Stomach (tissue), 19 donors: ENCODE measurements at places on chromosomes 1 and 21. TPM values are rescaled to one million over a fixed set of nuclear protein-coding genes. Genes with fewer than 3 reads are reported as not detected.

DNA sequence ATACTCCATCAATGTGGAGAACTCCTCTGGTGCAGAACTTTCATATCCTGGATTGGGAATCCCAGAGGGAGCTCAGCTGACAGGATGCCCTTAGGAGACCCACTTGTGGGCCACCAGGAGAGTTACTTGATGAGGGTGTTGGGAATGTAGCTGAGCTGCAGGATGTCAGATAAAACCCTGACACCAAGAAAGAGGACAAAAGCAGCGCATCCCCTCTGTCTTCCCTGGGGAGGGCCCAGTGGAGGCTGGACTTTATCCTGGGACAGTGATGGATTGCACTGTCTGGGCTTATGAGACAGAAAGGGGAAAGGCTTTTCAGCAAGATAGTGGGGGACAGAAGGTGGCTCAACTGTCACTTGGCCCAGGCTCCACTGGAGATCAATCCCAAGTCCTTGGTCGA lies 88.1 kb upstream of the BCAR3 start:
- no peak for DNase-seq

The TUT4 gene
- 107 TPM for total RNA-seq

The ZNF683 gene
- total RNA-seq, result 3.6 TPM

- no peak for DNase-seq
These were observed 8.3 kb upstream of the TNFRSF1B start for GRCh38 chr1:12158357-12159092.

The VTCN1 gene
- 3.2 TPM for total RNA-seq

The C1orf185 gene
- not detected for total RNA-seq

GRCh38 chr1:184836934-184837895 lies 82.6 kb upstream of the EDEM3 start:
- peak; percentile 71 for DNase-seq

GRCh38 chr21:39196310-39196709 lies 13.1 kb upstream of the PSMG1 start:
- no peak for DNase-seq

GRCh38 chr1:40266786-40267535 lies 8.9 kb downstream of the ZMPSTE24 start:
- no peak for DNase-seq

DNA sequence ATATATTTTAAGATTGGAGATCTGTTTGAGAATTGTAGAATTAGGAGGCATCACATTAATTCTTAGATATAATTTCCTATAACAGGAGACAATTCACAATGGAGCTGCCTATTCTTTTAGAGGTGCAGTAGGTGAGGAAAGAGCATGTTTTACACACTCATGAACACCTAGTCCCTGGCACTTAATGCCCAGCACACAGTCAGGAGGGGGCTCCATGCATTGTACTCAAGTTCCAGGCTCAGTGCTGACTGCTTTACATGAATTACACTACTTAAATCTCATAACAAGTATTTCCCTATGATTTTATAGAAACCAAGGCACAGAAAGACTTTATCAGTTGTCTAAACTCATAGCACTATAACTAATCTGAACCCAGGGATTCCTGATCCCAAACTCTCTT lies 360 bp upstream of the GBP3 start:
- no peak for DNase-seq

- DNase-seq, result peak; percentile 7
These were observed 3.2 kb downstream of the TMEM201 start for GRCh38 chr1:9591669-9592509.

The FCAMR gene
- 0.37 TPM for total RNA-seq

DNA sequence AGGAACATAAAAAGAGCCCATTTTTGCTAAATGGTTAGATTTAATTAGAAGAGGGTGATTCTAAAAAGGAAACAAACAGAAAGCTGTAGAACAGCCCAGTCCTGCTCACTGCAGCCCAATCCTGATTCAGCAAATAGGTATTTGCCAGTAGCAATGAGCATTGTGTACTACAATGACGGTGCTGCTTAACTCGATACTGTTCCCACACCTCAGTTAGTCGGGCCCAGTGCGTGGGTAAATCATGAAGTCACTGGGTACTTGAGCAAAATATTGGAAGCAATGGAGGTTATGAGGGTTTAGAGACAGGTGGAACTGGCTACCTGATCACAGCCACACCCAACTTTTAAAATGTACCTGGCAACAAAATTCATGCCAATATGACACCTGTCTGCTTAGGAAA lies 101.5 kb upstream of the ADGRL2 start:
- DNase-seq, result no peak

DNA sequence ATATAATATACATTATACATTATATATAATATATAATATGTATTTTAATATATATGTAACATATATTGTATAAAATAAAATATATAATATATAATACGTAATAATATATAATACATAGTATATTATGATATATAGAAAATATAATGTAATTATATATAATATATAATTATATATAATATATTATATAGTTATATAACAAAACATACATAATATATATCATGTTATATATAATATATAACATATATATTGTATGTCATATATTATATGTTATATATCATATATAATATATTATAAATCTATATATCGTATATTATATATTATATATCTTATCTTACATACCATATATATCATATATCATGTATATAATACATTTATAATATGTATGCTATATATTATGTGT lies 248.2 kb upstream of the TPTE start:
- no peak for DNase-seq

- no peak for DNase-seq
These were observed 11.6 kb downstream of the TMEM53 start for GRCh38 chr1:44662683-44663030.

The HLX gene
- 0.43 TPM for total RNA-seq

GRCh38 chr1:188517139-188517538 lies 1688.4 kb downstream of the PLA2G4A start:
- DNase-seq, result no peak

DNA sequence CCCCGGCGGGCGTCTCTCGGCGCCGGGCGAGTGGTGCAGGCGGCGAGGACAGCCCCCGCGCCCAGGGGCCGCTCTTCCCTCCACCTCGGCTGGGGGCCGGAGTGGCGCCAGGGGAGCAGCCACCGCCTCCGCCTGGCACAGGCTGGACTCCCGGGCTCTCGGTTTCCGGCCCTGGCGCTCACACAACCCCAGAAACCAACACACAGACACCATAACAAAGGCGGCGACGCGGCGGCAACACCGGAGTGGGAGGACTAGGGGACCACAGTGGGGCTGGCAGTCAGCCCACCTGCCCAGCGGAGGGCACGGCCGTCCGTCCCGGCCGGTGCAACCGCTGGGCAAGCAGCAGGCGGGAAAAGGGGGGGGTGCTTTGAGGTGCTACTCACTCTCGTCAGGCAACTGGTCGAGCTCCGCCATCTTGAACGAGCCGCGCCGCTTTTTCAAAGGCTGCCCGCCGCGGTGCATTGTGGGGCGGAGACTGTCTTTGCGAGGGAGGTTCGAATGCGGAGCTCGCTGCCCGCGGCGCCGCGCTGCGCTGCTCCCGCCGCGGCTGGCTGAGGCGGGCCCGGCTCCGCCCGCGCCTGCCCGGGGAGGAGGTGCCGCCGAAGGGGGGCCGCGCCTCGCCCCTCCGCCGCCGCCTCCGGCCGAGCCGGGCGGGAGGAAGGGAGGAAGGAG lies at the start of gene LIN9:
TSS of gene LIN9 (minus strand) at position 442 of the 675 bp plus-strand sequence. CDS start at position 417, 25 bp downstream.
- DNase-seq, result peak; percentile 93
